ENCODE measurements at places on chromosomes 1 and 21.
A peak's percentile ranks its signal among the peaks of the same experiment; 100 is the strongest.

- no peak for DNase-seq
These were observed 1.9 kb downstream of the ANKRD34A start for GRCh38 chr1:145962157-145963102.

- no peak for DNase-seq
These were observed 256.5 kb upstream of the TMEM51 start for GRCh38 chr1:14897080-14897449.

DNA sequence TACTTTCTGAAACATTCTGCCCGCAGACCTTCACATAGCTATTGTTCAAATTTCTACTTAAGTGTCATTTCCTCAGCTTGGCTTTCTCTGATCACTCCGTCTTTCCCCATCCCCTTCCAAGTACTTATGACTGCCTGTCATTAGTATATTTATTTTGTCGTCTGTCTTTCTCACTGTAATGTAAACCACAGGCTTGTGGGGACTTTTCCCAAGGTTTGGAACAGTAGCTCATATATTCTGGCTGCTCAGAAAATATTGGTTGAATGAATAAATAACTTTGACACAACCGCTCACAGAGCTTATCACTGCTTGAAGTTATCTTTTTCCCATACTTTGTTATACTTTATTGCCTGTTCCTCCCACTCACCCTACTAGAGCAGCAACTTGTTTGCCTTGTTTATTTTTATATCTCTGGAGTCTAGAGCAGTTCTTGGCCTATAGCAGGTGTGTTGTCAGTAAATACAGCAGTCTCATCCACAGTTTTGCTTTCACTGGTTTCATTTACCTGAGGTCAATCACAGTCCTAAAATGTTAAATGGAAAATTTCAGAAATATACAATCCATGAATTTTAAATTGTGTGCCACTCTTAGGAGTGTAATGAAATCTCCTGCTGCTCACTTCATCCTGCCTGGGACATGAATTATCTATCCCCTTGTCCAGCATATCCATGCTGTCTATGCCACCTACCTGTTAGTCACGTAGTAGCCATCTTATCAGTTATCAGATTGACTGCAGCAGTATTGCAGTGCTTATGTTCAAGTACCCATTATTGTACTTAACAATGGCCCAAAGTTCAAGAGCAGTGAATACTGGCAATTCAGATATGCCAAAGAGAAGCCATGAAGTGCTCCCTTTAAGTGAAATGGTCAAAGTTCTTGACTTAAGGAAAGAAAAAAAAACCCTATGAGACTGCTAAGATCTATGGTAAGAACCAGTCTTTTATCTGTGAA is 2.4 kb upstream of the CNIH4 start:
- DNase-seq: no peak

- no peak for DNase-seq
These were observed 595 bp downstream of the EXOC8 start for GRCh38 chr1:231337043-231337471.

DNA sequence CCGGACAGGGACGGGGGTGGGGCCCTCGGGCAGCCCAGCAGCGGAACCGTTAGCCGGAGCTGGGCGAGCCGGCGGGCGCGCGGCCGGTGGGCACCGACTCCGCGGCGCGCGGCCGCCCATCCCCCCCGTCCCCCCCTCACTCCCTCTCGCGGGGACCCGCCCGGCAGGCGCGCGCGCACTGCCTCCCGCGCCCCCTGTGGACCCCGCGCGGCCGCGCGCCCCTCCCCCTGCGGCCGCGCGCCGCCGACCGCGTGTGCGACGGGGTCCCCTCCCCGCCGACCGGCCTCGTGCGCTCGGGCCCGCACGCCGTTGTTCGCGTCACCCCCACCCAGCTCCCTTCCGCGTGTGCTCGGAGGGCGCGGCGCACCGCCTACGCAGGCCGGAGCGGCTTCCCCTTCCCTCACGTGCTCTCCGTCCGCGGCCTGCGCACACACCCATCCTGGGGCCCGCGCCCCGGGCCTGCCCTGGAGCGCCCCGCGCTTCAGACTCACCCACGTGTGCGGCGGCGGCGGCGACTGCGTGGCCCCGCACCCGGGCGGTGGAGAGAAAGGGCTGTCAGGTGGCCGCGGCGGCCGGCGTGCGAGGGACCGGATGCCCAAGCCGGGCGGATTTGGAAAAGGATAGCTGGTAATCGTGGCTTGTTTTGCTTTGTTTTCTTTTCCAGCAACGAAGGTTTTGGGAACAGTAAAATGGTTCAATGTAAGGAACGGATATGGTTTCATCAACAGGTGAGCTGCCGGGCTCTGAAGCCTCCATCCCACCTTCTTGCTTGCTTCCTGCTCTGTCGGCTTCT is 717 bp downstream of the YBX1 start:
- DNase-seq: peak; percentile 57

DNA sequence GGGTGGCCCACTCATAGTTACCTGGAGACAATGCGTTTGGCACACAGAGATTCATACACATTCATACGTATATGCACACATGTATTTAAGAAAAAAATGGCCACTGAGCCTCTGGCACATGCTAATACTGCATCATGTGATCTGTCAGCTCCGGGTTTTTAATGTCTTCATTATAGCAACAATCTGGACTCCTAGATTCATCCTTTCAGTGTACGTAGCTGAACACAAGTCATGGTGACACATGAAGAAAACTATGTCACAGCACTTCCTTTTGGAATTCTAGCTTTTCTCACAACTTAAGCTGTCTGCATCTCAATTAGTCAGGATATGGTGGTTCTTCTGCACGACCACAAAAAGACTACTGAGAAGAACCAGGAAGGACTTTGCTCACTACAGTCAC is 24.7 kb downstream of the HSF2BP start:
- DNase-seq: no peak

DNA sequence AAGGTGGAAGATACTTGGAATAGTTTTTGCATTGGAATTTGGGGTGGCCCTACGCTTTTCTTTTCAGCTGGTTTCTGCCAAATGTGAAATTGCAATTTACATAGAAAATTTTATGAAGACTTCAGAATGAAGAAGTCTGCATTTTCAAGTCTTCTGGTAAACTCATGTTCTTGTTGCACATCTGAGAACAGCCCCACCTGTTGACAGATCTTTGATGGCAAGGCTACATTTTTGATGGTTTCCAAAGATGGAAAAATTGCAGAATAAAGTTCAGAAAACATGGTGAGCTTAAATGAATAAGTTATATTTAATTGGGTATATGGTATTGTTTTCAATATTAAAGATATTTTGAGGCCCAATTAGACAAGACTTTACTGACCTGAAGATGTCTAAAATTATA is 25.4 kb downstream of the OLFM3 start:
- no peak for DNase-seq

DNA sequence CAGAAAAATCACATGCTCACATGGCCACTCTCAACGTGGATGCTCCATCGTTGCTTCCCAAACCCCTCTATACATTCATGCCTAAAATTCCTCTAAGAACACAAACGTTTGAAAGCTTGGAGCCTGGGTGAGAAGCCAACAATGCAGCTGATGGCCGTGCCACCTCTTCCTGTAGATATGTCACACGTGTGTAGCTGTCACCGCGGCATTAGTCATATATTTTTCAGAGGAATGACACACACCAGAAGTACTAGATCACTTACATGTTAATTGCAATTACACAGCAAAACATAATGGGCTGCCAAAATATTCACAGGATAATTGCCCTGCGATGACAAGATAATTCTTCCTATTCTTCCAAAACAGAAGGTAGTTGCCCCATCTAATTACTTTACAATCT is 112.7 kb upstream of the BACE2 start:
- no peak for DNase-seq

DNA sequence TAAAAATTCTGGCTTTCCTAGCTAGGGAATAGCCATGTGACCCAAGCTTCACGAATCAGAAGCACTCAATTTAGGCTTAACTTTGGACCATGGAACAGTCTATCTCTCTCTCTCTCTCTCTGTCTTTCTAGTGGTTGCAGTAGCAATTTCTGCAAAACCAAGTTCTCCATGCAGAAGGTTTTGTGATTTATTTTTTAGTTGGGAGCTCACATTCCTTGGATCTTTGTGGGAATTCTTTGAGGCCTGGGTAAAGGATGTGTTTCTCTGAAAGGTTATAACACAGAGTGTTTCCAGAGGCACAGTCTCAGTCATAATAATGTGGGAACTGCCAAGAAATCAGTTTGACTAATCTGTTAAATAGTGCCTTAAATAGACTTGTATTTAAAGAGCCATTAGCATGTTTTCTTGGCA is 112.3 kb upstream of the COL11A1 start:
- no peak for DNase-seq

GRCh38 chr1:75341537-75341936 is 207.3 kb downstream of the LHX8 start:
- DNase-seq: no peak

GRCh38 chr1:210627755-210628154 is 299.1 kb downstream of the HHAT start:
- DNase-seq: no peak

DNA sequence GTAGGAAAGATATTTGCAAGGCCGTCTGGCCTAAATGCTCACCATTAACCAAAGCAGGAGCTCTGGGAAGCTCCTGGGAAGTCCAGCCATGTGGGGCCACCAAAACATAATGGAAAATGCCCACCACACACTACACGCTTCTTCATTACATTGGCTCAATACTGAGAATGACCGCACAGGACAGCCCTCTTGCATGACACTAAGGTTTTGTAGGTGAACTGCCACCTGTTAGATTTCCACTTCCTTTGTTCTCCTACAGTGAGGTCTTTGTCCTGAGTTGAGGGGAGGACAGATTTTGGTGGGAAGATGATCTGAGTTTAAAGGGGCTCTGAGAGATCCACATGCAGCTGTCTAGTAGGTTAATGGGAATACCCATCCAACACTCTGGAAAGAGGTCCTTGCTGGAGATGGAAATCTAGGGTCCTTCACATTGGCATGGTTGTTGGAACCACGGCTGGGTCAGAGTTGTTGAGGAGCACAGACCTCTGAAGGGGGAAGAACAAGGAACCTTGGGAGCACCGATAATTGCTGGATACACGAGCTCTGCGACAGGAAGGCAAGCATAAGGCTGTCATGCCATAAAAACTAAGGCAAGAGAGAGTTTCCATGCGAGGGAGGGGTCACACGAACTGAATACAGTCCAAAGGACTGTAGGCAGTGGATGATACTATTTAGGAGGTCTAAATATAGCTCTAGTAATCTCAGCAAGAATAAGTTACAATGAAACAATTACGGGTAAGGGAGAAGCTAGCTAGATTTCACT is 105.5 kb upstream of the IRF2BP2 start:
- DNase-seq: no peak

DNA sequence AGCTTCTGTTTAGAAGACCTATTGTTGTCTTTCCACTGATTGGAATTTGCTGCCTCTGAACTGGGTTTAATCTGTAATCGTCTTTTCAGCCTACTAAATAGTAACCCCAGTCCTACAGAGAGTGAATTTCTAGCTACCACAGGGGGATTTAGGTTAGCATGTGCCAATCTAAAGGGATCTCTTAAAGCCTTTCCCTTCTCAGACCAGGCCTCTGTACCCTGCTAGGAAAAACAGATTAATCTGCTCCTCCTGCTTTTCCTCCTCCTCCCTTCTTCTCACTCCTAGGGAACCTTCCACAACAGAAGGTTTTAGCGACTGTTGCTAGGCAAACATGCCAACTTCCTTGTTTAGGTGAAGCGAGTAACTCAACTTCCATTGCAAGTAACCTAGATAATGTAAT is 1.3 kb upstream of the RC3H1 start:
- DNase-seq: no peak

GRCh38 chr1:22127248-22127647 is 15.6 kb downstream of the WNT4 start:
- DNase-seq: no peak

DNA sequence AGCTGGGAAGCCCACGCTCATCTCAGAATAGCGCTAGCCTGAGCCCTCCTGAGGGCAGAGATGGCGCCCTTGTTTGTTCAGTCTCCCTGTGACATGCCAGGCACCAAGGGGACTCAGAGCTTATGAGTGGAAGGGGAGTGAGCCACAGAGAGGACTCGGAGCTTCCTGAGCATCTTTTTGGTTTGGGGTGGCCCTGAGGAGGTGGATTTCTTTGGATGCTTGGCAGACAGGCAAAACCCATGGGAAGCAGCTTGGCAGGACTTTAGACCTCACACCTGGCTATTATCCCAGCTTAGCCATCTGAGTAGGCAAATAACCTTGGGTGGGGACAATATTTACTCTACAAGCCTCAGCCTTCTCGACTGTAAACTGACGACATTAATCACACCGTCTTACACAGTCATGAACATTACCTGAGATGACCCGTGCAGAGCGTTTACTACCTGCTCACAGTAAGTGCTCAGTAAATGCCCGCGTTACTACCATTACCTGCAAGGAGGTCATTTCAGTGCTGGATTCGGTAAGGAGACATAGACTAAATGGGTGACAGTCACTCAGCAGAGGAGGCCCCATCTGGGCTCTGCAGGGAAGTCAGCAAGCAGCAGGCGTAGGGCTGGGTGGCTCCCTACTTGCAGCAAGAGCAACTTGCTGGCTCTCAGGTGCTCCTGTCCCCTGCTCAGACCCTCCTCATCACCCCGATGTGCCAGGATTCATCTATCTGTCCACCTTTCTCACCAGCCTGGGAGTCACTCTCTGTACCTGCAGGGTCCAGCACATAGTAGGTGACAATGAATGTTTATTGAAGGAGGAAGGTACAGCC is 54.9 kb downstream of the KLHDC7A start:
- DNase-seq: no peak

DNA sequence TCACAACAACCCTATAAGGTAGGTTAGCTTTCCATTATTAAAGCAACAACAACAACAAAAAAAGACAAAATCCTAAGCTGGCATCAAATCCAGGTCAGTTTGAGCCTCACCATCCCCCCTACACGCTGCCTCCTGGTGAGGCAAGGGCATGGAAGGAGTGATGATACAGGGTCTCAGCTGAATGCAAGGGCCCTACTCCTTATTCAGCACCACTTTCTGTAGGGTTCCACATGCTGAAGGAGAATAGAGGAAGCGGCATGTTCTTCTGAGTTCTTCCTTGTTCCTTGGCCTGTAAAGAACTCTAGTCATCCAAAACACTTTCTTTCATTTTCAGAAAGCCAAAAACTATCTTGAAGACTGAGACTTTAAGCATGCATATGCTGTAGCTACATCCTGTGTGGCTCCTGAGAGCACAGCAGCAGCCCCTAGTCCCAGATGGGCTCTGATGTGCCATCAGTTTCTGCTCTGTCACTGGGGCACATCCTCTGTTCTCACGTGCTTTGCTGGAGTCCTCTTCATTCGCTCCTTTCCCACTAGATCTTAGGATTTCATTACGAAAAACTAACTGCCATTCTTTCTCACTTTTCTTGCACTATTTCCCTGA is 6.2 kb downstream of the ILDR2 start:
- no peak for DNase-seq

DNA sequence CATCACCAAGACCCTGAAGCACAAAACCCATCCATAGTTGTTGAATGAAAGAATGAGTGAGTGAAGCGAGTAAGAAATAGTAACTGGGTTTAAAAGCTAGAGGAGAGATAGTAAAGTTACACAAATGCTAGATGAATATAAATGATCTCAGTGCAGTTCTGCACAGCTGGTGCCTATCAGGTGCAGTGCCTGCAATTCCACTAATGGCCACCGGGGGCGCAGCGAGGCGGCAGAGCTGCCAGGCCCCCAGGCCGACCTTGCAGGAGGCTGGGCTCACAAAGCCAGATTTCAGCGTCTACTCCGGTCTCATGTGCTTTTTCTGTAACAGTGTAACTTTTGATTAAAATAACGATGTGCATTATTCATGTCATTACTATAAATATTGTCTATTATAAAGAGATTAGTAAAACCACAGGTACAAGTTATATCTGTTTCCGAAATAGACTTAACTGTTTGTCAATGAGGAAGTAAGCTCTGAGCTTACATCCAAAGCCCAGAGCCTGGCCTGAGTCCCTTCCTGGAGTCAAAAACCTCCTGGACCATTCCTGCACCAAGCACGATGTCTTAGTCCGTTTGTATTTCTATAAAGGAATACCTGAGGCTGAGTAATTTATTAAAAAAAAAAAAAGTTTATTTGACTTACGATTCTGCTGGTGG is 477.6 kb downstream of the NPHP4 start:
- peak; percentile 34 for DNase-seq

All from stimulated activated CD4-positive, alpha-beta T cell treated with anti-CD3 and anti-CD28 coated beads, Interleukin-1b, Interleukin-23, amount 100 ng/mL, for 24 hours (primary cell).